ENCODE measurements at places on chromosomes 13 and 19. TPM values are rescaled to one million over a fixed set of nuclear protein-coding genes. Genes with fewer than 3 reads are reported as not detected.

Gene CEACAM3
- total RNA-seq: 2.5 TPM

Gene FSD1
- total RNA-seq: 0.64 TPM

DNA sequence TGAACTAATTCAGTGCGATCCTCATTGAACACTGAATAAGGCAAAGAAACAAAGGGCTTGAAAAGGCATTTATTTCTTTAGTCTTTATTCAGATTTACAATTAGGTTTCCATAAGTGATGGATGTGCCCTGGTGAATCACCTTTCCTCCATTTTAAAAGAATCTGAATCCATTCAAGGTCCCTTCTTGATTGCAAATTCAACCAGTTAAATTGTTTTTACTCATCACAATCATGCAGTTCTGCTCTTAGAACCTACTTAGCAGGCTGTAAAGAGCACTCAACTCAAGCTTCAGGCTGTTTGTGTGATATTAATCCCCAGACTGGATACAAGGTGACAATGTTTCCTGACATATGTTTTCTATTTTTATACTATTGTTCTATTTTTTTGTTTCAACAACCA lies 321.0 kb downstream of the TBC1D4 start:
- no peak for DNase-seq

GRCh38 chr13:45073809-45074208 lies 46.5 kb upstream of the GTF2F2 start:
- DNase-seq: no peak

- no peak for DNase-seq
These were observed 1550.5 kb downstream of the SLITRK5 start for GRCh38 chr13:89221557-89222158.

DNA sequence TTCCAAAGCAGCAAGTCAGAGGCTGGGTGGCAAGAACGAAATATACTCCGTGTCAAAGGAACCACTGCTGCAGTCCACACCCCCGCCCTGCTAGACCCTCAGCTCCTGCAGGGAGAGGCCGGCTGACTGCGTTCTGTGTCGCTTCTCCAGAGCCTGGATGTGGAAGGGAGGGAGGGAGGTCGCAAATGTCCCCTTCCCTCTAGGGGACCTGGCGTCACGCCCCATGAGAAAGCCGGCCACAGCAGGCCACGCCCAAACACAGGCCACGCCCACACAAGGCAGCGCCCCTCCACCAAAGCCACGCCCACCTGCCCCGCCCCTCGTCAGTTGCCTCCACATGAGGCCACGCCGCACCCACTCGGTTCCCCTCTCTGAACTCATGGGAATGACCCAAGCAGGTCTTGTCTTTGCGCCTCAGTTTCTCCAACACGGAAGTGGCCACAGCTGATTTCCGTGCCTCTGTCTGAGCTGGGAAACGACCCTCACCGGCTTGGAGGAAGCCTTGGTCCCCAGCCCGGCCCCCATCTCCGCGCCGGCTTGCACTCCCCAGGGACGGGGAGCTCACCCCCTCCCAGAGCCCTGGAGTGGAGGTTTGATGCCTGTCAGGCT lies 38.4 kb upstream of the TCF3 start:
- DNase-seq: peak; percentile 49
